ENCODE measurements at places on chromosomes 2 and 18. TPM values are rescaled to one million over a fixed set of nuclear protein-coding genes. Genes with fewer than 3 reads are reported as not detected.

GPR17 gene
- not detected for total RNA-seq

MAP3K19 gene
- total RNA-seq, result not detected

FSIP2 gene
- 9.2 TPM for total RNA-seq

CNOT11 gene
- total RNA-seq, result 36.8 TPM

PRPF40A gene
- 115 TPM for total RNA-seq

CD8B2 gene
- not detected for total RNA-seq

PIK3C3 gene
- total RNA-seq, result 70.7 TPM

PLGLB1 gene
- 8.9 TPM for total RNA-seq

RBM44 gene
- 0.95 TPM for total RNA-seq

LCT gene
- total RNA-seq, result not detected

COL4A3 gene
- 20.9 TPM for total RNA-seq

ALPG gene
- not detected for total RNA-seq

CNTNAP5 gene
- total RNA-seq, result 0.20 TPM

SIX2 gene
- not detected for total RNA-seq

CROCC2 gene
- not detected for total RNA-seq

Data from transverse colon (tissue), 4 donors.